ENCODE measurements at places on chromosomes 12 and 14.

DNA sequence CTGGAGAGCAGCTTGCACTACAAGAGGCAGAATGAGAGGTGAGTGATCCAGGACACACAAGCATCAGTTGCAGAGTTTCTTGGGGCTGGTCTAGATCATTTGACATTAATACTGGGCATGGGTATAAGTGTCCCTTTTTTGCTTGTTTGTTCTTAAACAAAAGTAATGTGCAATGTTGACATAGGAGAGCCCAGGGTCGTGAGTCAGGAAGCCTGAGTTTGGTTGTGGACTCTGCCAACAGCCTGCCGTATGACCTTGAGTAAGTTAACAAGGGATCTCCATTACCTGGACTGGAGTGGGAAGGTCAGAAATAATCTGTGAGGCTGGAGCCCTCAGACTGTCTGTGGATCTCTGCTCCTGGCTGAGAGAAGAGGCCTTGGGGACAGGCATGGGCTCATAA, 170.3 kb downstream of the KCNA5 start:
- no peak for DNase-seq

DNA sequence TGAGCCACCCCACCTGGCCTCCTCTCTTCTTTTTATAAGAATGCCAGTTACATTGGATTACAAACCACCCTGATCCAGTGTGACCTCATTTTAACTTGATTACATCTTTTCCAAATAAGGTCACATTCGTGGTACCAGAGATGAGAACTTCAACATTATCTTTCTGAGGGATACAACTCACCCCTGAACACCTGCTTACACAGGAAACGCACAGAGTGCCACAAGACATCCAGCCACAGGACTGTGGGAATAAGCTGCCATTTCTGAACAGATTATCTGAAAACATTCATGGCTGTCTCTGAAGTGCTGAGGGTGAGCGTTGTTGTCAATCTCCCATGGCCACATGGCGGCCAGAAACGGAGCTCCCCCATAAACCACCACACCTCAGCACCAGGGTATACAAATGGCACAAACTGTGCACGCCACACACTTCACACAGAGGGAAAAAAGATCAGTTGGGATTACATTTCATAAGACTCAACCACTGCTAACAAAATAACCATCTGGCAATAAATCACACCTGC, 23.7 kb downstream of the FOXN3 start:
- DNase-seq, result no peak

DNA sequence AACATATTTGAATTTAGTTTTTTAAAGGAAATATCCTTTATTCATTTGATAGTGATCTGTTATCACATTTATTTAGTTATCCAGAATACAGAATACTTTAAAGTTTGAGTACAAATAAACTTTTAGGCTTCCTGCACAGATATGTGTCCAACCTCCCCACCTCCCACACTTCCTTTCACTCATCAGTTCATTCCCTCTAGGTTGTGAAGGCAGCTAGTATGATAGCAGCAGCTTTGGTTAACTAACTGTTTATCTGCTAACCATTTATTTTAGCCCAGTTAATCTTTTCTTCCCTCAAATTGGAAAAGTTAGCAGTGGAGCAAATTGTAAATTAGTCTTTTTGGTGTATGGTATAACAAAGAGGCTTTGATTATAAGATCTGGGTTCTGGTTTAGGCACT, 35.7 kb downstream of the CNOT2 start:
- no peak for DNase-seq

DNA sequence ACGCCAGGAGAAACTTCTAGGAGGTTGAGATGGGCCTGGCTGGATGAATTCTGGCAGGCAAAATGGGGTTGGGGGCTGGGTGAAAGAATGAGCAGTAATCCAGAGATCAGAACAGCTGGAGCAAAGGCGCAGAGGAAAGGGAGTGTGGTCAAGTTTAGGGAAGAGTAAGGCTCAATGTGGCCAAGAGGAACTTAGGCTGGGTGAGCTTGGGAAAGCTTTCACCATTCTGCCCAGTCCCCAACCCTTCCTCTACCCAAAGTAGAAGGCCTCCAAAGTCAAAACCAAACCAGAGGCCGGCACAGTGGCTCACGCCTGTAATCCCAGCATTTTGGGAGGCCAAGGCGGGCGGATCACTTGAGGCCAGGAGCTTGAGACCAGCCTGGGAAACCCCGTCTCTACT, 10.2 kb upstream of the RABGGTA start:
- no peak for DNase-seq

DNA sequence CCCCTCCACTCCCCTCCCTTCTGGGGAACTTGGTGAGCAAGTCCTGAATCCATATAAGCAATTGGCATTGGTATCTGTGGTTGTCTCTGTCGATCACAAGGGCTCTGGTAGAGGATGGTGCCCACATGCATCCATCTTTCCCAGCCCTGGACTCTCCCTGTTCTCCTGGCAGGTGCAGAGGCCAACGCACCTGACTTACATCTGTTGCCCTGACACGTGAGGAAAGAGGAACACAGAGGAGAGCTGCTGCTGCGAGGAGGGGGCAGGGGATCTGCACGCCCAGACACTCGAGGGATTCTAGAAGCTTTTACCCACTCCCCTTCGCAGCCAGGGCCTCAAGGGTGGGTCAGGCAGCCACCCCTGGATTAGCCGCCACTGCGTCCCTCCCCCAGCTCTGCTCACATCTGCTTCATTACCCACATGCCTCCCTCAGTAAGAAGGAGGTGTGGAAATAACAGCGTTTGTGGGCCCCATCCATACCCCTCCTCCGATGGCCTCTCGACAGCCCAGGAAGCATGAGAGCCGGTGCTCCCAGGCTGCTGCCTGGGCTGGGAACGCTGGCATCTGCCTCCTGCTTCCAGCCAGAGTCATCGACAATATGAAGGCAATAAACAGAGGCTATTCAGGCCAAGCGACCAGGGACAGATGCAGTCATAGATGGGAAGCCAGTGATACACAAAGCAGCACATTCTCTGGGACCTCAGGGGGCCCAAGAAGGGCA, 56.5 kb downstream of the KDM2B start:
- DNase-seq, result no peak

DNA sequence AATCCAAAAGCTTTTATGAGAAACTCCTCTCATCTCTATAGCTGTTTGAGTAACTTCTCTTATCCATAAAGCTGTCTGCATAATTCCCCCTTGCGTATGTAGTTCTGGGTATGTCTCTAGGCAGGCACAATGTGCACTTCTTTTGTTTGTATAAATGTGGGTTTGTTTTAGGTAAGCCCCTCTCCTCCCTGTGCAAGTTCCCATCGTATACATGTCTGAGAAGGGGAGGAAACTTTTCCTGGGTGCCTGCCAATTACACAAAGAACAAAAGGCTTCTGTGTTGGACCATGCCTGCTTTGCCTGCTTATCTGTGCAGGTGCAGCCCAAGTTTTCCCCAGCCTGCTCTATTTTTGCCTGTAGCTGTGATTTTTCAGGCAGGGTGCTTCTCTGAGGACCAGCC, 96.7 kb downstream of the CCER1 start:
- DNase-seq, result no peak

DNA sequence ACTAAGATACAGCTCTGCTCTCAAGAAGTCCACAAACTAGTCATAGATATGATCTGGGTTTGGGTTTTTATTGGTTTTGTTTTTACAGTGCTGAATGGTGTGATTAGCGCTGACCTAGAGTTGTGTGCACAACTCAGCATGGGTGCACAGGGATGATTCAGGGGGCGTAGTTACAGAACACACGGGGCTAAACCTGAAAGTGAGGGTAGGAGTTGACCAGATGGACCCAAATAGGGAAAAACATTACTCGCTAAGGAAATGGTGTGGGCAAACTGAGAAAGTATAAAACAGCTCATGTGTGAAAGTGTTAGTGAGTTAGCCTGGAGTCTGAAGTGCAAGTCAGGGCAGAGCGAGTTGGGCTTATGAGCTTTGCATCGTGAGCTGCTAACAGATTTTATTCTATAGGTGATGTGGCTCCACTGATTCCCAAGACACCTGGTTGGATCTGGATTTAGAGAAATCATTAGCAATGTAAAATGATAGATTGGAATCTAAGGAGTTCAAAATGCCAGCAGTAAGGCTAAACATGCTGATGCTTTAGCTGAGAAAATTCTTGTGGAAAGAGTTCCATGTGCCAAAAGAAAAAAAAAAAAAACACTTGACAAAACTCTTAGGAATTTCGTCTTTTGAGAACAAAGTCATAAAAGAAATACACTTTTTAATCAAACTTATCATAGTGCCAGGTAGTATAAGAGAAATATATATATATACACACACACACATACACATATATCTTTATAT, 134.9 kb downstream of the SLC5A8 start:
- DNase-seq, result no peak

DNA sequence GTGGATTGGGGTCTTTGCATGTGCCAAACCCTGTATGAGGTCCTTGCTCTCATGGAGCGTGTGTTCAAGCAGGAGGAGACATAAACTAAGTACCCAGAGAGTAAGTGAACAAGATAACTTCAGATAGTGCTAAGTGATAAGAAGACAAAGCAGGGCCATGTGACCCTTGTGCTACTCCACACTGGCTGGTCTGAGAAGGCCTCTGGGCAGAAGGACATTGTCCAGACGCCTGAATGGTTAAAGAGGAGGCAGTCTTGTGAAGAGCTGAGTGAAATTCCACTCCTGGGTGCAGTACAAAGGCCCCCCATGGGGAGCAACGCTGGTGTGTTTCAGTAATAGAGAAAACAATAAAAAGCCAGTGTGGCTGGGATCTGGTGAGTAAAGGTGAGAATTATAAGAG, 93.3 kb upstream of the RIC8B start:
- no peak for DNase-seq

DNA sequence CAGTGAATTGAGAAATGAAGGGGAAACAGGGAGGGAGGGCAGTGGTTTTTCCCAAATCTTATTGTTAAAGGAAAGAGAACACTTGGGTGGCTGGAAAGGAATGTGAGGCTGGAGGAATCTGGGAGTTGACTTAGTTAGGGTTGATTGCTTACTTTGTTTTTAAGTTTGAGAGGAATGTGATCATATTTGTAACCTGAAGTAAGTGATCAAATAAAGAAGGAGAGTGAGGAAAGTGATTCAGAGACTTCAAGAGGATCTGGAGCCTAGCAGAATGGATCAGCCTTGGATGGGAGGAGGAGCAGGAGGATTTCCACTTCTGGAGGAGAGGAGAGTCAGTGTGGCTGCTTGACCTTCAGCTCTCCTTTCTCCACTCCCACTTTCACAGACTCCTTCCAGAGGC, 6.0 kb upstream of the LRP6 start:
- no peak for DNase-seq

DNA sequence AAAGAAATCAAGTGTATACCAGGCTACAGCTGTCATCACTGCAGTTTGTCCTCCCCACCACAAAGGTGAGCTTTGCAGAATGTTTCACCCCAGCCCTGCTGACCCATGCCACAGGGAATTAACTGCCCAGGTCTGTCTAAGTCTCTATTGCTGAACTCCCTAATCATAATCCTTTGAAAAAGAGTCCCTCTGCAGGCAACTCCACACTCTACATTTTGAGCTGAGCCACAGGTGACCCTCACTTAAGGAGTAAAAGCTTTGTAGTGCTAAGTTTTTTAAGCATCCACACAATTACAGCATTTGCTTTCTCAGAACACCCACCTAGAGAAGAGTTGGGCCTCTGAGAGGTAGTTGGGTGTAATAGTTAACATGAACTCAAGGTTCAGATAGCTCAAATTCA, 90.0 kb downstream of the C12orf50 start:
- no peak for DNase-seq

DNA sequence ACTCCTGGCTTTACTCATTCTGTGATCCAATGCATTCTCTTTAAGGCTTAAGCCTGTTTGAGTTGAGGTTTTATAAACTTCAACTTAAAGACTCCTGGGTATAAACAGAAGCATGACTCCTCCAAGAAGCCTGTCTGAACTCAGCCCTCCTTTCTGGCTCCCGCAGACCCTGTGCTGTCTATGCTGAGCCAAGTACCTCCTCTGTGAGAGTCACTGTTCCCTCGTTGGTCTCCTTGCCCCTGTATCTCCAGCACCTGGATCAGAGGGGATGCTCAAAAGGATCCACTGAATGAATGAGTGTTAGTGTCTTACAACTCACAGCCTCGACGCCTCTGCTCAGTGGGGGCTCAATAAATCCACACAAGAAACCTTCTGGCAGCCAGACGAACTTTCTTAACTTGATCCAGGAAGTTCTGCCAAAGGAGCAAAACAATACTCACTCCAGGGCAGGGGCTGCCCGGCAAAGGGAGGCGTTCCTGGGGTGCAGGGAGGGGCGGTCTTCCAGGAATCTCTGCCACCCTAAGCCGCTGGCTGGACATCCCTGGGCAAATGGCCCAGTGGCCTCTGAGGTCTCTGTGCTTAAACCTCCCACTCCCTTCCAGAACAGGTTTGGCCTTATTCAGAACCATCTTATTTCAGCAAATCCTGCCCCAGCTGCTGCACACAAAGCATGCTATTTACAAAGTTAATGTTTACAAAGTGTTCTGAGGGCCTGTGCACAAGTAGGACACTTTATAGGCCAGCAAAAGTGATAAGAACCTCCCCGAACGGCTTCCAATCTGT, 32.9 kb downstream of the MAP1LC3B2 start:
- DNase-seq, result no peak

GRCh38 chr14:54322701-54323337, 74.0 kb upstream of the CDKN3 start:
- no peak for DNase-seq

DNA sequence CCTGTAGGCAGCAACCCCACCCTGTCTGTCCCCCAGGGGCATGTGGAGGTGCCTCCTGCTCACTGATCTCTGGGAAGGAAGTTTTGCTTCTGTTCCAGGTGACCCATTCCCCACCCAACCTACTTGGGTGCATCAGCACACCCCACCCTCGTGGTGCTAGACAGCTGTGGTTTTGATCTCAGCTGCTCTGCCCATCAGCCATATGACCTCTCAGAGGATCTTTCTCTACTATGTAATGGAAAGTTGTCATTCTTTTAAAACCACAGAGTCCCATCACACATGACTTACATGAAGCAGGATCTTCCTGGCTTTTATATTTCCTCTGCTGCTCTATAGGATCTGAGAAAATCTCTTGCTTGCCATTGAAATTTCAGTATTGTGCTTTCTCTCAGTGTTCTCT, 13.5 kb upstream of the KRT82 start:
- DNase-seq, result no peak

DNA sequence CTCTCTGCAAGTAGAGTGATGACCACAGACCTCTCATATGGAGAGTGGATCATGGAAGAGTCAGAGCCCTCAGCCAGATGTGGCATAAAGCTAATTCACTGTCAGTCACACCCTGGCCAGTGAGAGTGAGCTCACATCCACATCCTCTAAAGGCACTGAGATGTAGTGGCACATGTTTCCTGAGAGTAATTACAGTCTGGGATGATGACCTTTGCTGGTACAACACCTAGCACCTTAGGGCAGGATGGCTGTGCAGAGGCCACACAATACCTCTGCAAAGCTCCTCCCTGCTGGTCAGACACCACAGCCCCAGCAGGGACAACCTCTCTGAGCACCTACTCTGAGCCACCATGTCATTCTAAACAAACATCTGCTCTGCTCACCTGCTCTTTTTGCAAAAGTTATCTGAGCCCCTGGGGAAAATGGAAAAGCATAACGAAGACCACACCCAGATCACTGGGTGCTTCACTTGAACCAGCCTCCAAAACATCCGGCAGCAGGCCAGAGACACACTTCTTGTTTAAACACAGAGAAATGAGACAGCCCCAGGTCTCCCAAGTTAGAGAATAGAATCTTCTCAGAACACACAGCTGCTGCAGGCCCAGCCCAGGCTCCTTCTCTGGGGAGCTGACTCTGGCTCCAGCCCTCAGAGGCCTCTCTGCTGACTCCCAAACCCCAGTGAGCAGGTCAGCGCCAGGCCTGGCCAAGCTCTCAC, 30.3 kb downstream of the PITPNM2 start:
- DNase-seq, result peak; percentile 57

- DNase-seq, result no peak
Observed at GRCh38 chr14:90409209-90409730, 12.4 kb downstream of the CALM1 start.

All from CD4-positive, alpha-beta T cell treated with Interleukin-4 for 4 hours (primary cell).